ENCODE measurements at places on chromosomes 7 and 10.

DNA sequence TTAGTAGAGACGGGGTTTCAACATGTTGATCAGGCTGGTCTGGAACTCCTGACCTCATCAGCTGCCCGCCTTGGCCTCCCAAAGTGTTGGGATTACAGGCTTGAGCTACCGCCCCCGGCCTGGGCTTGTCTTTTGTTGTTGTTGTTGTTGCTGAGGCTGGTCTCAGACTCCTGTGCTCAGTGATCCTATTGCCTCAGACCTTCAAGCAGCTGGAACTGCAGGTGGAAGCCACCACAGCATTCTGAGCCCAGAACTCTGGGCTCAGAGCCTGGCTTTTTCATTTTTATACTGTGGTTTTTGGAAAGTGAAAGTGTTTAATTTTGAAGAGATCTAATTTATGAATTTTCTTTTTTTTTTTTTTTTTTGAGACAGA lies 16.2 kb upstream of the DNAJB6 start:
- H3K4me3 ChIP-seq: no peak overlapping the region
- DNase-seq: no peak
- H3K27ac ChIP-seq: no peak overlapping the region
- H3K4me1 ChIP-seq: peaks cover 26% of the 10 kb centered on the region
- no peaks in the 10 kb centered on the region for H3K36me3 ChIP-seq

- DNase-seq: no peak
- H3K4me3 ChIP-seq: no peak overlapping the region
- H3K36me3 ChIP-seq: no peaks in the 10 kb centered on the region
- H3K27ac ChIP-seq: no peak overlapping the region
Observed at GRCh38 chr7:30241767-30242166, 42.6 kb upstream of the ZNRF2 start.

- no peak overlapping the region for H3K27ac ChIP-seq
- no peaks in the 10 kb centered on the region for H3K4me1 ChIP-seq
- peaks cover 44% of the 10 kb centered on the region for H3K36me3 ChIP-seq
- no peak for DNase-seq
Observed at GRCh38 chr10:72563327-72563932, 62.4 kb downstream of the MICU1 start.

- H3K4me1 ChIP-seq: peaks cover 33% of the 10 kb centered on the region
- no peak overlapping the region for H3K4me3 ChIP-seq
- H3K27me3 ChIP-seq: no peaks in the 10 kb centered on the region
Observed at GRCh38 chr7:73685311-73685710, 1.9 kb downstream of the BUD23 start.

Data from suprapubic skin (tissue), 4 donors.